ENCODE measurements at places on chromosomes 7 and 10. TPM values are rescaled to one million over a fixed set of nuclear protein-coding genes. Genes with fewer than 3 reads are reported as not detected.

KLF14 gene
- 0.37 TPM for polyA plus RNA-seq

HMX3 gene
- polyA plus RNA-seq = not detected

CACNA2D1 gene
- polyA plus RNA-seq = 24.8 TPM

ACSM6 gene
- 0.12 TPM for polyA plus RNA-seq

GDF10 gene
- 1.6 TPM for polyA plus RNA-seq

ACADSB gene
- polyA plus RNA-seq = 25.9 TPM

AKR1C3 gene
- 74.3 TPM for polyA plus RNA-seq

TEX36 gene
- not detected for polyA plus RNA-seq

GPER1 gene
- 5.4 TPM for polyA plus RNA-seq

HILPDA gene
- polyA plus RNA-seq = 17.7 TPM

FBXL13 gene
- 3.0 TPM for polyA plus RNA-seq

NXPH1 gene
- not detected for polyA plus RNA-seq

TSPAN33 gene
- 68.2 TPM for polyA plus RNA-seq

EGFR gene
- polyA plus RNA-seq = 31.1 TPM

MRPL32 gene
- polyA plus RNA-seq = 113 TPM

BTBD16 gene
- polyA plus RNA-seq = 0.36 TPM

TFPI2 gene
- 13.7 TPM for polyA plus RNA-seq

NUTM2E gene
- not detected for polyA plus RNA-seq

All from right renal cortex interstitium (tissue), 3 donors.